Left colon (tissue), 2 donors: ENCODE measurements at places on chromosomes 12 and 14. TPM values are rescaled to one million over a fixed set of nuclear protein-coding genes. Genes with fewer than 3 reads are reported as not detected.

Gene PTPRO
- 15.7 TPM for total RNA-seq

Gene SCNN1A
- total RNA-seq = 289 TPM

Gene KRT74
- not detected for total RNA-seq

Gene PIWIL1
- not detected for total RNA-seq

Gene SYT1
- total RNA-seq = 1.5 TPM

Gene CCDC177
- total RNA-seq = not detected

Gene SYT10
- total RNA-seq = 0.34 TPM

Gene SOAT2
- total RNA-seq = not detected

Gene MANSC4
- total RNA-seq = not detected

Gene KLRC1
- total RNA-seq = 1.0 TPM

Gene VPS33A
- total RNA-seq = 21.4 TPM

Gene MGST1
- total RNA-seq = 354 TPM

Gene DCP1B
- total RNA-seq = 10.9 TPM
